ENCODE measurements at places on chromosomes 4 and X.

DNA sequence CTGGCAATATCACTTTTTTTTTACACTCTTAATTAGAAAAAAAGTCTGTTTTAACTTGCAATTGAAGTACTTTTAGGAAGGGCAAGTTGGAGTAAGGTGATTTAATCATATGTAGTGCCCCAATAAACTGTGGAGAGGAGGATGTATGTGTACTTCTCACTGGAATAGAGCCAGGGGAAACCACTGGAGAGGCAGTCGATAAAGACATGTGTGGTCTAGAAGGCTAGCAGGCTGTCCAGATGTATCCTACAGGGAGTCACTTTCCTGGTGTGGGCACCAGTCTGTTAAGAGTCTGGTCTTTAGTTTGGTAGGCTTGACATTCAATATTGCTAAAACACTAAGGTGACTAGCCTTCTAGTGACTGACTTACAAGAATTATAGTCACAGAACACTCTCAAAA lies 9.6 kb upstream of the SGMS2 start:
- no peak for DNase-seq

- DNase-seq = no peak
These were observed 612.6 kb downstream of the STPG2 start for GRCh38 chr4:97530676-97531075.

- DNase-seq = no peak
These were observed 2375.1 kb upstream of the AGA start for GRCh38 chr4:179817317-179817716.

GRCh38 chrX:153736071-153736820 lies 11.6 kb downstream of the ABCD1 start:
- DNase-seq = no peak

- no peak for DNase-seq
These were observed 17.8 kb upstream of the IDS start for GRCh38 chrX:149522916-149523315.

DNA sequence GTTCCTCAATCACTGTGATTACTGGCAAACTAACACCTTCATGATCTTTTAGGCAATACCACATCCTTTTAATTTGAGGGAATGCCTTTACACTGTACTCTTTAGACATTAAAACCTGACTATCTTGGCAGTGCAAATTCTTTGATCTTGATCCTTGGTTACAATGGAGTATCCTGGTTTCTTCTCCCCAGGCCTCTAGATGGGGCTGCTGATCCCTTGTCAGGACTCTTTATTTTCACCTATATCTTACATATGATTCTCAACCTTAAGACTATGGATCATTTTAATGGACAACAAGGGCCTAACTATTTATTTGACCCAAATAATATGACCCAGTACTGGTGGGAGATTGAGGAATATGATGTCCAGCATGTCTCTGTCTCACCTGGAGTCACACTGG lies 1005.5 kb upstream of the INTU start:
- peak; percentile 5 for DNase-seq

- DNase-seq = no peak
These were observed 353.9 kb downstream of the NKX6-1 start for GRCh38 chr4:84145176-84145575.

GRCh38 chr4:23333946-23334878 lies 555.6 kb downstream of the PPARGC1A start:
- DNase-seq = peak; percentile 2

DNA sequence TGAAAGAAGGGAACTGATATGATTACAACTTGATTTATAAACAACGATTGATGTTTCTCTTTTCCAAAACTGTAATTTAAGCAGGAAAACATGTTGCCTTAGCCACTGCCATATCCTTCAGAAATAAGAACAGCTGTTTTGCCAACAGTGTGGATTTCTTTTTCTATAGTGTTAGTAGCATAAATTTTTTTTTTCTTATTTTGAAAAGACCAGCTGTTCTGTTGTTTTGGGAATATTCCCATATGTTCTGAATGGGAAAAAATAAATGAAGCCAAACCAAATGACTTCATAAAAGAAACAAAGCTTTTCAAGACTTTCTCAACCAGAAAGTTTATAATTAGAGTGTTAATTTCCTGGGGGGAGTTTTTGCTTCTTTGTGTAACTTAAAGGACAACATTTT lies 83.9 kb upstream of the ARHGAP24 start:
- DNase-seq = no peak

DNA sequence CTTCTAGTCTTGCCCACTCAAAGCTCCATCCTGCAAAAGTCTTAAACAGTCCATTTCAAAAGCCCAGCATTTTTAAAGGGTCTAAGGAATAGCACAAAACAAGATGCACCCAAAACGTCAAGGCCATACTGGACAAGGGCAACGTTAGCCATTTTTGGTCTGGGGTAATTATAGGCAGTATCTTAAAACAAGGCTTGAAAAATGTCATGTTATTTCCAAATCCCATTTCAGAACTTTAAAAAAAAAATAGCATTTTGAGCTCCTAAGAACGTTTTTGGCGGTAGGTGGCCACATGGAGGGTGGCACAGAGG lies 584 bp upstream of the TMEM165 start:
- DNase-seq = no peak

DNA sequence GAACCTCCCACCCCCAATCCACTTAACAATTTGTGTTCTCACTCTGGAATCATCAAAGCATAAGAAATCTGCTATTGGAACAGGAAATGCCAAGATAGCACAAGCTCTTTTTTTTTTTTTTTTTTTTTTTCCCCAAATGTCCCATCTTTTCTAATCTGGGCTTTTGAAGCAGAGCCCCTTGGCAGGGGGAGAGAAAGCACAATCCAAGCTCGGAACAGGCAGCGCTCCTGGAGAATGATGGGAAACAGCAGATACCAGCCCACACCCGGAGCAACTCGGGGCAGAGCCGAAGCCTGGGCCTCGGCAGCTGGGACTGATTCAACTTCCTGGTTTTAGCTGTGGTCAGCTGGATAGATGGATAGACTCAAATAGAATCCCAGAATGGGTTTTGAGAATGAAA lies 235.1 kb downstream of the QDPR start:
- DNase-seq = peak; percentile 56

DNA sequence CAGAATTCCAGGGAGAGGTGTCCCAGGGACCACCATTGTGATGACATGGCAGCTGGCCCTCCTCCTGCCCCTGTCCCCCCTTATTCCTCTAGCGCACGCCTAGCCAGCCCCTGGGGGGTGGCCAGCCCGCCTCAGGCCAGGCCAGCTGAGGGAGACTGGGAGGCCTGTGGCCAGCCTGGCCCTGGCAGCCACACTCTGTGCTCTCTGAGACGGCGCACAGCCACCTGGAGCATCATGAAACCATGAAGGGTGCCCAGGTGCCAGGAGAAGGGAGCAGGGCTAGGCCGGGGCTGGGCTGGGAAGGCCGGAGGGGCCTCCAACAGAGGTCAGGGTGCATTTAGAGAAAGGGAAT lies 14.4 kb upstream of the DUSP9 start:
- DNase-seq = no peak

DNA sequence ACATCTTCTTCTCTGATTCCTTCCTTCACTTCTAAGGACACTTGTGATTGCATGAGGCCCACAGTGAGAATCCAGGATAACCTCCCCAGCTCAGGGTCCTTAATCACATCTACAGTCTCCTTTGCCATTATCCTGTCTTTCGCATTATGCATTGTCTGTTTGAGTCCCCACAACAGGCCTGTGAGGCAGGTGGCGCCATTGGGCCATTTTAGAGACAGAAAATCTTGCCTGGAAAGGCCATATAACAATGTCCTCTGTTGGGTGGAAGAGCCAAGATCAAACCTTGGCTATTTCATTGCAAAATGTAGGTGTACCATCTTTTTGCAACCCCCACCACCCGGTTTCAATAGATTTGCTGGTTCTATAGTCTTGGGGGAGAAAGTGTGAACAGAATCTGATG lies 11.8 kb upstream of the DCUN1D4 start:
- no peak for DNase-seq

DNA sequence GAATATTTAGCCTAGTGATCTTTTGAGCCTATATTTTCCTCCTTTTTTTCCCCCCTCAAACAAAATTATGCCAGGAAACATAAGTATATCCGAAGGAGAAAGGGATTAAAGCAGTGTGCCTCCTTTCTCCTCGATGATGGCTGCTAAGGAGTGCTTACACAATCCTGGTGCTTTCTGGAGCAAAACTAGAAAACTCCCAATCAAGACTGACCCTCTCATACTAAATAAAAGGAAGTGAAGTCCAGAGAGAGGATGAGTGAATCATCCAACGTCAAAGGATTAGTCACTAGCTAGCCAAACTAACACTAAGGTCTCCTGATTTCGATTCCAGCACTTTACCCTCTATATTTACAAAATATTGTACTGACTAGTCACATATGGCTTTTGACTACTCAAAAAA lies 146.8 kb downstream of the PPP3CA start:
- DNase-seq = peak; percentile 93

DNA sequence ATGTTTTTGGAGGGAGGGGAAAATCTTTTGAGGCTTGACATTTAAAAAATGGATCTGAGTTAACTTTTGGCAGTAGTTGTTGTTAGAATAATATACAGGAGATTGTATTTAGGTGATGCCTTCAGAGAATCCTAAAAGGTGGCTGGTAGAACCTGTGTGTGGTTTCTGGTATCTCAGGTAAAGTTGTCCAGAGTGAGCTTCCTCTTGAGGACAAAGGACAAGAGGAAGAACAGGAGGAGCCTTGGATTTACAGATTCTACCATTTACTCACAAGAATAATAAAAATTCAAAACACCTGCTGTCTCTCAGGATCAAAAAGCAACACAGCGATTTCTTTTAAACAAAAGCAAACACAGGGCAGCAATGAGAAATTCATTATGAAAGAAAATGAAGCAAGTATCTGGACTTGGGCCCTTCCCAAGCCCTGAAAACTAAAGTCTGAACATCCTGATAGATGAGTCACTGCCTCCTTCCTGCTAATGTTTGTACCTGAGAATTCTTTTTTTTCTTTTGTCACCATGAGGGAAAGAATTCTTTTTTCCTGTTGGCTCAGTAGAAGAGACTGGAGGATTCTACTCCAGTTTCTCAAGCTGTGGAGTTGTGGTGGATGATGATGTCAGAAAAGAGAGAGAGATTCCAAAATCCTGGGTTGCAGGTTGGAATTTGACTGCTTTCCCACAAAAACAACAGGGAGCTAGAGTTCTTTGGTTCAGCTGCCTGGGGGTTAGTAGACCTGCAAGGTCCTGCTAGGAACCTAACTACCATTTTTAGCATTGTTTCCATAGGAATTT lies 31.5 kb upstream of the RAPGEF2 start:
- peak; percentile 29 for DNase-seq

GRCh38 chr4:81509191-81509590 lies 37.5 kb upstream of the RASGEF1B start:
- no peak for DNase-seq

DNA sequence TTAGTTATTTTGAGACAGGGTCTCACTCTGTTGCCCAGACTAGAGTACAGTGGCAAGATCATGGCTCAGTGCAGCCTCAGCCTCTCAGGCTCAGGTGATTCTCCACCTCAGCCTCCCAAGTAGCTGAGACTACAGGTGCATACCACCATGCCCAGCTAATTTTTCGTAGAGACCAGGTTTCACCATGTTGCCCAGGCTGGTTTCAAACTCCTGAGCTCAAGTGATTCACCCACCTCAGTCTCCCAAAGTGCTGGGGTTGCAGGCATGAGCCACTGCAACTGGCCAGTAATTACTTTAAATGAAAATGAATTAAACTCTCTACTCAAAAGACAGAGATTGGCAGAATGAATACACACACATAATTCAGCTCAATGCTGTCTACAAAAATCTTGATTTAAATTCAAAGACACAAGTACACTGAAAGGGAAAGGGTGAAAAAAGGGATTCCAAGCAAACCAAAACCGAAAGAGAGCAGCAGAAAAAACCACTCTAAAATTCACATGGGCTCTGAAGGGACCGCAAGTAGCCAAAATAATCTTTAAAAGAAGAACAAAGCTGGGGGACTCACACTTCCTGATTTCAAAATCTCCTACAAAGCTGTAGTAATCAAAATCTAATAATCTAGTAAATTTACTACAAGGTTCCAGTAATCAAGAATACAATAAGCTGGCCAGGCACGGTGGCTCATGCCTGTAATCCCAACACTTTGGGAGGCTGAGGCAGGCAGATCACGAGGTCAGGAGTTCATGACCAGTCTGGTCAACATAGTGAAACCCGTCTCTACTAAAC lies 11.8 kb upstream of the SPON2 start:
- no peak for DNase-seq

- DNase-seq = no peak
These were observed 3.1 kb downstream of the ZNF827 start for GRCh38 chr4:145935253-145936141.

DNA sequence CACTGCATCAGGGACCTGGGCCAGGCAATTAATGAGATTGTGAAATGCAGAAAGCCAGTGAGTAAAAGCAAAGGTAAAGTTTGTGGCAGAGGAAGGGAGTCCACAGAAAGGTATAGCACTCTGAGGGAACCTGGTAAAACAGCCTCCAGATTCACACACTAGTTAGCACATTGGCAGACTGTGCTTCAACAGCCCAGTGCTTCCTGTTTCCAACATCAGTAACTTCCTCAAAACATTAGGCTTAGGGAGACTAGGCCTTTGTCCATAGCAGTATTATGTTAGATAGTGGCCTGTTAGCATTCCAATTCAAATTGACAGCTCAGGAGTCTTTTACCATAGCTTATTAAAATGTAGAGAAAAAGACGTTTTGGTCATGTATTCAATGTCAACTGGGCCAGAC lies 582.6 kb upstream of the ACTRT1 start:
- DNase-seq = no peak

DNA sequence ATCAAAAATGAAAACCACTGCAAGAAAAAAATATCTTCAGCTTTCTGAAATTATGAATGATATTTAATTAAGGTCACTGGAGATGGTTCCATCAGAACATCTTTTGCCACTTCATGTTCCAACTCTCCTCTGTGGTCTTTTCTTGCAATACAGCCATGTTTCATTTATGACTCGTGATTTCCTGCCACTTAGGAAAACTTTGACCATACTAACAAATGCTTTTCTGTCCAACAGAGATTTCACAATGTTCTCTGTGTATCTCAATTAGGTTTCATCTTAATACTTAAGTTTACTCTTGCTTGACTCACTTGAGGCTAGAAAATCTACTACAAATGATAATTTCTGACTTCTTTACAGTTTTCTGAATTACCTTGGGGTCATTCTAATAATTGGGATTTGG lies 330.9 kb downstream of the CXXC4 start:
- no peak for DNase-seq

- no peak for DNase-seq
These were observed 204.3 kb downstream of the VEGFC start for GRCh38 chr4:176588436-176588835.

- no peak for DNase-seq
These were observed 99.4 kb upstream of the ATXN3L start for GRCh38 chrX:13419276-13419675.

DNA sequence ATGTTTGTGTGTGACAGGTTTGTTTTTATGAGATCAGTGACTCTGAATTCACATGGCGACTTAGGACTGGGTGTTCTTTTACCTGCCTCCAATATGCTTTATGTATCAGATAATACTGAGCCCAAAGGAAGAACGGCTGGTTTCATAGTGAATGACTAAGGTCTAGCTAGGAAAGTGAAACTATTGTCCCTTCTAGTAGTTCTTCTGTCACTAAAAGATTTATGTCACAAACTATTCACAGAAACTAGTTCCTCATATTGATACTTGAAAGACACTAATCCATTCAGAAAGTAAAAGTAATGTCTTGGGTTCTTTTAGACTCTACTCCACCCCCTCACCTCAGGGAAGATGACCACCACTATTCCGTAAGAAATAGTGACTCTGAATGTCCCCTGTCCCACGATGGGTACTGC lies 81.7 kb downstream of the EGF start:
- DNase-seq = no peak
